ENCODE measurements at places on chromosomes 1 and 21.

DNA sequence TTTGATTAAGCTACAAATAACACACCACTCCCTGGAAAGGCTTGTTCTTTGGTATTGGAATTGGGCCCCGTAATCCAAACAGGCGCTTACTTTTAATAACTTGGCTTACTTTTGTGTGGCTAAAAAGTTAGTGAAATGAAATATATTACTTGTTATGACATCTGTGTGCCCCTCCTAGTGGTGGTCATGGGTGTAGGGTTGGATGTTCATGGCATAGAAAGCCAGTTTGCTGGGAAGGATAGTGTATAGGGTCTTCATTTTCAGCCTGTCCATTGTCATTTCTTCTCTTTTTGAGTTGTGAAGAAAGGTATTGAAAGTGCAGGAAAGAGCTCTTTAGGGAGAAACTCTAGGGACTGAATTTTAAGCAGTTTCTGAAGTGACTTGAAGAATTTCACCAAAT lies 5.9 kb downstream of the CDC14A start:
- DNase-seq = no peak

GRCh38 chr1:59126366-59126765 lies 170.5 kb upstream of the FGGY start:
- no peak for DNase-seq

DNA sequence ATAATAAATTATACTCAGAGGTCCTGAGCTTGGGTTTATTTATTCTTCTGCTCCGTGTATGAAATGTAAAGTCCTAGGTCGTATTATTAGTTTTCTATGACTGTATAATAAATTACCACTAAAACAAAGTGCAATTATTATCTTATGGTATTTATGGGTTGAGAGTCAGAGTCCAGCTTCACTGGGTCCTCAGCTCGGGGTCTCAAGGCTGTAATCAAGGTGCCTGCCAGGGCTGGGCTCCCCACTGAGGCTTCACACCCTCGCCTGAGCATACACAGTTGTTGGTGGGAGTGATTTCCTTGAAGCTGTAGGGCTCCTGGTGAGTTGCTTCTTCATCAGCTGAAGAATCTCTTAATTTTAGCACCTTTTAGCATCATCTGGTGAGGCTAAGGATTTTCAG lies 15.2 kb downstream of the UBASH3A start:
- DNase-seq = no peak

GRCh38 chr1:34376531-34376930 lies 199.8 kb downstream of the C1orf94 start:
- DNase-seq = no peak

GRCh38 chr21:21915816-21916215 lies 917.6 kb downstream of the NCAM2 start:
- no peak for DNase-seq

DNA sequence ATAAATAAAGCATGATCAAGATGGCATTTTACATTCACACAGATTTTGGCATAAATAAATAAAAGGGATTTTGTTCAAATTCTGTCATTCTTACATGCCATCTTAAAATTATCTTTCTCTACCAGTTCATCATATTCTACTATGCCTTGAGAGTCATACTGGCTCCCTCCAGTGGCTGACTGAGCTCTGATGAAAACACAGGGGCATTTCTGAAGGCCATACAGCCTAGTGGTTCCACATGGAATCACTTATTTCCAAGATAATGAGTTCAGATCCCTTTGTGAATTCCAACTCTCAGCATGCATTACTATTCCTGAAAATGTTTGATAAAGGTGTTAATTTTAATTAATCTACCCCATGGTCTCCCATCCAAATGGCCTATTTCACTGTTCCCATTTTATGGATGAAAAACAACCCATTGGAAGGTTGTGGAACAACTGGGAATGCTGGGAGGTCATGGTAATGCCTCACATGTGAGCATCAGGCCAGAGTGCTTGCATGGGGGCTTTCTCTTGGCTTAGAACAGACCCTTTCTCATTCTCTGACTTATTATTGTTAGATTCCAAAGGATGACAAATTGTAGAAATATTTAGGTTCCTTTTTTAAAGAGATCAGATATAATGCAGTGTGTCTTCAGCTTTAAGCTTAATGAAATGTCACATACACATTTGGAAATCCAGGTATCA lies 622.4 kb upstream of the PKN2 start:
- peak; percentile 57 for DNase-seq

- DNase-seq = peak; percentile 80
These were observed 35.8 kb downstream of the EVI5 start for GRCh38 chr1:92749024-92749634.

GRCh38 chr1:183723571-183723970 lies 70.5 kb upstream of the APOBEC4 start:
- no peak for DNase-seq

- no peak for DNase-seq
These were observed 4.3 kb downstream of the MAN1A2 start for GRCh38 chr1:117371441-117372151.

GRCh38 chr1:156743367-156744302 lies 2.7 kb upstream of the MRPL24 start:
- DNase-seq = no peak

DNA sequence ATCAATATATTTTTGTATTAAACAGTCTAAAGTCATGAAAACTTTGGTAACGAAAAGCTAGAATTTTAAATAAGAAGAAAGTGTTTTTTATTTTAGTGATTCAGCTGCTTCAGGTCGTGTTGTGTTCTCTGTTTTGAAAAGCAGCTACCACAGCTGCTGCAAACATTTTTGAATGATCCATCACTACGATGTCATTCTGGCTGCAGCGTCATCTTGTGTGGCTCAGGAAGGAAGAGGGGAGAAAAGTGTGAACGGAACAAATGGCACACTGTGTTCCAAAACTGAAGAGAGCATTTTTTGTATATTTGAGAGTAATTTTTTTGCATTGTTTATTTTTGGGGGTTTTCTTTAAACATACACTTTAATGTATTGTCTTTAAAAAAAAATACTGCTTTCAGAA lies 323.0 kb upstream of the ADGRL2 start:
- DNase-seq = peak; percentile 17

DNA sequence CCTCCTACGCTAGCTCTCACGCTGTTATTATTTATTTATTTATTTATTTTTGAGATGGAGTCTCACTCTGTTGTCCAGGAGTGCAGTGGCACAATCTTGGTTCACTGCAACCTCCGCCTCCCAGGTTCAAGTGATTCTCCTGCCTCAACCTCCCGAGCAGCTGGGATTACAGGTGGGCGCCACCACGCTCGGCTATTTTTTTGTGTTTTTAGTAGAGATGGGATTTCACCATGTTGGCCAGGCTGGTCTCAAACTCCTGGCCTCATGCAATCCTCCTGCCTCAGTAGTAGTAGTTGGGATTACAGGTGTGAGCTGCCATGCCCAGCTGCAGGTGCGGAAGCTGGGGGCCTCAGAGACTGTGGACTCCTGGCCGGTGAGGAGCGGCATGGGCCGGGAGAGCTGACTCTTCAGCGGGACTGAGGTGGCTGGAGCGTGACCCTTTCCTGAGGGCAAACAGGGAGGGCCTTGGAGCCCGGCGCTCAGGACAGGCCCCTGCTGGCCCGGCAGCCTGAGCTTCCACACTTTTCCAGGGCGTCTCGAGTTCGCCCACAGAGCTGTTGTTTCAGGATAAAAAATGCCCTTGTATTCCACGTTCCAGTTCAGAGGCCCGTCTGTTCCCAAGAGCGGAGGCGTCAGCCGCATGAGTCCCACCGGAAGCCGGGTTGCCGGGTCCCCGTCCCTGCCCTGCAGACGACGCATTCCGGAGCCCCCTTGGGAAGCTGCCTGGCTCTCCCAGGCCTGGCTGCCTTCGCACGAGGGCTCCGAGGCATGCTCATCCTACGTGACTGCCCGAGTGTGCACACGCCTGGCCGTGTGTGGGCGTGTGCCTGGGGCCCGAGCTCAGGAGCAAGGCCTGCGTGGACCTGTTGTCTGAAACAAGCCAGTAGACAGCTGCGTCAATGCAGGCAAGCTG lies 126.2 kb downstream of the SIK1 start:
- no peak for DNase-seq

DNA sequence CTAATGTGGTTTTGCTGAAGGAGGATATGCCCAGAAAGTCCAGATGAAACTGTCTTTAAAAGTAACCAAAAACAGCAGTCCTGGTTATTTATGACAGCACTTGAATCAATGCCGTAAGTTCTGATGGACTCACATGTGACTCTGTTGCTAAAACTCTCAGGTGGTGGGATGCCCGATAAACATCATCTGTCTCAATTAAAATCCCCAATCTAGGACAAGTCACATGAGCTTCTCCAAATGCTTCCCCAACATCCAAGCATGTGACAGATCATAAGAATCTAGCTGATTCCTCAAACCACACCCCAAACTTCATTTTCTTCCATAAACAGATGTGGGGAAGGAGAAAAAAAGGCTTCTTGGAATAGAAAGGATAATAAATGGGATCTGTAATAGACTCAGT lies 786 bp upstream of the CTSK start:
- no peak for DNase-seq
